Activated CD4-positive, CD25-positive, alpha-beta regulatory T cell (primary cell): ENCODE measurements at places on chromosomes 2 and 18.
A peak's percentile ranks its signal among the peaks of the same experiment; 100 is the strongest.

GRCh38 chr2:204449977-204450376 lies 95.3 kb upstream of the PARD3B start:
- no peak for DNase-seq

- no peak for DNase-seq
Observed at GRCh38 chr2:64456293-64456692, 2.3 kb downstream of the LGALSL start.

DNA sequence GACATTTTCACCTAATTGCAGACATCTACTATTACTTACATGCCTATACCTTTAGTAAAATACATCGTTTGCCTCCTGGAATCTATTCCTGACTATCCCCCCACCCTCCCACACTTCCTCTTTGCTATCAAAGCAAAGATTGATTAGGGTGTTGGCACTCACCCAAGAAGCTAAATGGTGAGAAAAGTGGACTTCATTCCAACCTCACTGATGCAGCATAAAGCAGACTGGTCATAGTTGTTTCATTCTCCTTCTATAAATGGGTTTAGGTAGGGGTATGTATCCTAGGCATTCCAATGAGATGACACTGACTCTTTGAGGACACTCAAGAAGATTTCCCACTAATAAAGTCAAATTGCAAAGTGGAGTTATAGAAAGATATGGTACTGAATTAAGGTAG lies 97.4 kb downstream of the LRP1B start:
- DNase-seq: no peak

DNA sequence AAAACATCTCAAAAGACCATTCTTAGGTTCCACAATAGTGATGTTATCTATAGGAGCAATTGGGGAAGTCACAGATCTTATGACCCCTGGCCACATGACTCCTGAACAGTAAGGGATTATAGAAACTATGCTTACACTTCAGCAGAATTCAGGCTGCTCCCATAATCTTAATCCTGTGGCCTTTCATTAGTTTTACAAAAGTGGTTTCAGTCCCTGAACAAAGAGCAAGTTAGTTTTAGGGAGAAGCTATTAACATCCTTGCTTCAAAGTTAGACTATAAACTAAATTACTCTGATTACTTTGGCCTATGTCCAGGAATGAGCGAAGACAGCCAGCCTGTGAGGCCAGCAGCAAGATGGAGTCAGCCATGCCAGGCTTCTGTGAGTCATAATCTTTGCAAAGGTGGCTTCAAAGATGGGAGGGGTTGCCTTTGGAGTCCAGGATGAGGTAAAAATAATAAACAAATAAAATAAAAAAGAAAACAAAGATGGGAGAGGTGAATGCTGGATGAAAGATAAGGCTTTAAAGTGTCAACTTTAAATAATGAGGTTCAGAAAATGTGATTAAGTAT lies 168.7 kb upstream of the NDUFV2 start:
- no peak for DNase-seq

GRCh38 chr2:191758518-191759507 lies 80.9 kb downstream of the NABP1 start:
- peak; percentile 8 for DNase-seq

- no peak for DNase-seq
Observed at GRCh38 chr2:113281910-113282746, 3.4 kb upstream of the PAX8 start.

DNA sequence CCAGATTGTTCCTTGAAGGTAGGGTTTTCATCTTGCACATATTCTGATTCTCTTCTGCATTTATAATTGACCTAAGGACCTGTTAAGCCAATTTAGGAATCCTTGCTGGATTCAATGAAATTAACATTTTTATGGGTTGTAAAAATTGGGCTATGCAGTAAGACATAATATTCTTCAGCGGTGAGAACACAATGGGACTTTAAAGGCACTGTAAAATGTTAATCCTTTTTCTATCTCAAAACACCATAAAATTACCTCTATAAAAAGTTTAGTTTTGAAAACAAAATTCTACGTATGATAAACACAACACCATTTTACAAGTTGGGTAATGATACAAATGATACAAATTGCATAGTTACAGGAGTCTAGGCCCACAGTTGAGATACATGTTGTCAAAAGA lies 169.2 kb upstream of the DTNA start:
- DNase-seq: no peak

GRCh38 chr2:137007938-137008337 lies 242.6 kb downstream of the THSD7B start:
- no peak for DNase-seq

DNA sequence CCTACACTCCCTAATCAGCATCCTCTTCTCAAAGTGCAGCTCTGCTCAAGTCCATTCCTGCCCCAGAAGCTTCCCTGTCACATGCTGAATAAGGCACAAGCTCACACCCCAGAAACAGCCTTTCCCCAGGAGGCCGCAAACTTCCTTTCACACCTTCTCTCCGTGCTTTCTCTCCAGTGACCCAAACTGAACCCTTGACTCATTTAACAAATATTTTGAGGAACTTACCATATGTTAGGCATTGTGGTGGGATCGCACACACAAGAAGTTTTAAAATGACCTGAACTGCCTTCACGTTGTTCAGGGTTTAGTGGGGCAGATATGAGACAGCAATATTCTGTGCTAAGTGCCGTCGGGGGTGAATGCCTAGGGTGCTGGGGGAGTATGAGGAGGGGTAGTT lies 161.3 kb downstream of the INSIG2 start:
- DNase-seq: no peak

- DNase-seq: no peak
Observed at GRCh38 chr2:129779783-129780182, 199.7 kb upstream of the RAB6C start.

GRCh38 chr2:138430181-138430580 lies 71.4 kb upstream of the SPOPL start:
- no peak for DNase-seq

DNA sequence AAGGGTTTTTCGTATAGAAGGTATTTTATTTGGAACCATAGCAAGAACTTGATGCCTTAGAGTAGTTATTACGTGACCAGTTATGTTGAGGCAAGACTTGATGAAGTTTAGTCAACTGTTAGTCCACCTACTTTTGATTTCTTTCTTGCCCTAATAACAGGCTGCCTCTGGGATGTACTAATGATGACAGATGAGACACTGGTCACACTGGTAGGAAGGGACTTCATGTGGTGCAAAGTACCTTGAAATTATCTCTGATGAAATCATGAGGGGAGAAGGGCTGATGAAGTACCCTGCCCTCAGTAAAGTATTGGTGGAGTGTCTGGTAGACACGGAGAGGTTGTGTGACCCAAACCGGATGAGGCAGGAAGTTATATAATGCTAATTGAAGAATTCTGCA lies 5.4 kb downstream of the DIS3L2 start:
- no peak for DNase-seq

DNA sequence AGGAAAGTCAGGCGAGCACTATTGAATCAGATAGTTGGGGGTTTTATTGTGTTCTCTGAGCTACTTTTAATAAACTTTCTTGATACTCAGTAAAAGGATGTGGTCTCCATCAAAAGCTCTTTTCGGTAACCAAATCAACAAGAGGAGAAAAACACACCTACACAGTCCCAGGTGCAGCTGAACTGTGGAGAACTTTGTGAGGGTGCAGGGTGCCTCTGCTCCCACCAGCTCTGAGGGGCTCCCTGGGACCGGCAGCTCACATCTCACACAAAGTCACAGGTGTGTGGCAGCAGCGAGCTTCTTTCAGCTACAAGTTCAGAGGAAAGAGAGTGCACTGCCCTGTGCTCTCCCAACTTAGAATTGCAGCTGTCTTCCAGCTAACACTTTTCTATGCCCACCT lies 650.4 kb downstream of the RNF144A start:
- DNase-seq: no peak

- no peak for DNase-seq
Observed at GRCh38 chr2:43458014-43458628, 137.7 kb downstream of the THADA start.

- DNase-seq: no peak
Observed at GRCh38 chr2:56508662-56509061, 324.9 kb downstream of the CCDC85A start.

DNA sequence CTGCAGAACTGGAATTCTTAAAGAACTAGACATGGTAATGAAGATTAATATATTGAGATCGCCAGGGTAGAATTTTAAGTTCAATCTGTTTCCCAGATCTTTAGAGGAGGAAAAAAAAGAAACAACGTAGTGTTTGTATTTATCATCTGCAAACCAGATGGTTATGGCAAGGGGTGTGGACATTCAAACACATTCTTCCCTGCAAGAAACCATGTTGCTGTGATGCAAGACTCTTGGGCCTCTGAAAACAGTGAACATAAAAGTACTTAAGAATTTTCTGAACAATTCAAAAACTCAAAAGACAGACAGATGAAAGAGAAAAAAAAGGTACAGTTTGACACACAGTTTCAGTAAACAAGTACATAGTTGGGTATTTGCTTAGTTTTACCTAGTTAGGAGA lies 35.6 kb downstream of the COL5A2 start:
- no peak for DNase-seq

GRCh38 chr2:114283774-114284173 lies 158.7 kb upstream of the DPP10 start:
- DNase-seq: no peak

GRCh38 chr2:197908156-197908555 lies 103.8 kb downstream of the PLCL1 start:
- DNase-seq: no peak

DNA sequence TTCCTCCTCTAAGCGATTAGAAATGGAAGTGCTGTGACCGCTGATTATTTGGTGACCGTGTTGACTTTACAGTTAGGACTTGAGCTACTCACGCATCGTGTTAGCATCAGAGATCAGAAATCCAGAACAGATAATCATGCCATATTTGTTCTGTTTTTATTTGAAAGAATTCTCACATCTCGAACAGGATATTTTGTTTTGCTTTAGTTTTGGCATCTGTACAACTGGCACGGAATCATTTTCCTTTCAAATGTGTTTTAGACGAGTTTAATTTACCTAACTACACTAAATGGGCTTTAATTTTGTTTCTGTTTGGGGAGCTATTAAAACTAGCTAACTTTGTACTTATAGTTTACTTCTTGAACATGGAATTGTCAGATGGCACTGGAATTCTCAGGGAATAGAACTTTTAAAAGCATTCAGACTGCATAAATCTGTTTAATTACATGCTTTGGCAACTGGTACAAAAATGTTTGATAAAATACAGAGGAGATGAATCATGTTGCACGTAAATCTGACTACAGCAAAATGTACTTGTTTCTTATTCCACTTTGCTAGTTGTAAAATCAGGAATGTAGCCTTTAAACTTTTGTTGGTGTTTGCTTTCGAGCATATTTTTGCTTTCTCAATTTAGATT lies 1.4 kb downstream of the ITPRID2 start:
- no peak for DNase-seq

DNA sequence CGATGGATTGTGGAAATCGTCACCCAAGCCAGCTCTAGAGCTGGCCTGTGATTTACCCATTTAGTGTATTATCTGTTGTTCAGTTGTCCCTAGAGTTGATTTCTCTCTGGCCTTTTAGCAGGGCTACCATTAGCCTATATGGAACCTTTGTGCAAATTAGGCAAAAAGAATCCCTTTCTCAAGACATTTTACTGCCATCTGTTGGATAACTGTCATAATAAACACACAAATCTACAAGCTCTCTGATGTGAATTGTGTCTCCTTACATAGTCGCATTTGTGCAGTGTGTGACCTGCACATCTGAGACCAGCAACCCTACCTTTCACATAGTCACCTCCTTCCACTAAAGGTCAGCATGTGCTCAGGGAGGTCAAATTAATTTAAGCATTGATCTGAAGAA lies 34.0 kb downstream of the LOXHD1 start:
- DNase-seq: no peak

DNA sequence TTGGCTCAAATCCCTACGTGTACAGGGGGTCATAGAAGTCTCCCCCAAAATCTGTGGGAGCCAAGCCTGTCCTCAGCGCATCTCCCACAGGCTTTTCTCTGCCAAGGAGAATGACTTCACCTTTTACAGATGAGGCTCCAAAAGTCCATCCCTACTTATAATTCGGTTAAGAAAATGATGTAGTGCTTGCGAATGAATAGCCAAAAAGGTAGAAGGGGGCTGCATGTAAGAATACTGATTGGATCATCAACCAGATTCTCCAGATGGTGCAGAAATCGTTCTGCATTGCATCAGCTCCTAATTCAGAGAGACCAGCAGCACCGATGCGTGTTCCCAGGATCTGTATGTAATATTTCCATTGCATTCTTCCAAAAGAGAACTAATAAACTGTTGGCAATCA lies 91.9 kb downstream of the EPHA4 start:
- DNase-seq: no peak

GRCh38 chr2:137333386-137334165 lies 568.2 kb downstream of the THSD7B start:
- no peak for DNase-seq

GRCh38 chr2:105455488-105456003 lies 56.7 kb upstream of the FHL2 start:
- DNase-seq: no peak

DNA sequence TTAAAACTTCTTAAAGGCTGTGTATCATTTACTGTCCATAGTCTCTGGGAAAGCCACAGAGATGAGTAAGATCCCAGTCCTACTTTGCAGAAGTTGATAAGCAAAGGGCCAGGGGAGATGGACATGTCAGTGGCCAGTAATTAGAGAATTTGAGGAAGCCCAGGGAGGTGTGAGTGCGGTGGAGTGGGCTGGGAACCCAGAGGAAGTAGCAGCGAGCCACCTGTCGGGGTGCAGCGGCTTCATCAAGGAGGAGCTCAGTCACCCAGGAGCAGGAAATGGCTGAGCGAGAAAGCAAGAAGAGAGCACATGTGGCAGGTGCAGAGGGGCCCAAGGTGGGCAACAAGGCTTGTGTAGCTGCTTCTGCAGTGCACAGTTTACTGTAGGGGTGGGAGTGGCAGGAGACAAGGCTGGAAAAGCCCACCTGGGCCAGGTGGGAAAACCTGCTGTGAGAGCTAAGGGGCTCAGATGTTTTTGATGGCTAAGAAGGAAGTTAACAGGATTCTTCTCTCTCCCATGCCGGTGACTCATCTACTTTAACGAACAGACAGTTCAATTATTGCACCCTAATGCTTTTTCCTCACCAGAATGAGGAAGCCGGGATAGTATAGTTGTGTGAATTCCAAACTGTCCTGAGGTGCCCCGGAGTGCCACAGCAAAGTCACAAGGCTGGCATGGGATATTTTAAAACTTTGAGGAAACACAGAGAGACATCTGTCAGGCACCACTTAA lies 34.8 kb upstream of the MGAT5 start:
- DNase-seq: no peak

GRCh38 chr2:60496475-60496874 lies 57.0 kb downstream of the BCL11A start:
- DNase-seq: no peak

DNA sequence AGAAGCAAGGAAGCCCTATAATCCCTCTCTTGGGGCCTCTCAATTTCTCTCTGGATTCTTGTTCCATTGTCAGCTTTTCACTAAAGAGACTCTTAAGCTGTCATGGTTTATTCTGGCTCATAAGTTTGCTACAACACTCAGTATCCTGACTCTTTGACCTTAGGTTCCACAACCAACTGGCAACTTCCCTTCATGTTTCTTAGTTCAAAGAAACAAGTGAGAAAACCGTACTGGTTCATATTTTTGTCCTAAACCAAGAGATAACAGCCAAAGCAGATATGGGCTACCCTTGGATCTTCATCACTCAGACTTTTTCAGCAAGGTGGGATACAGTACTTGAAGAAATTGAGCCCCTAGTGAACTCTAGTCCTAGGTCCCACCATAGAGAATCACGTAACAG lies 109.9 kb upstream of the CRIM1 start:
- DNase-seq: no peak

GRCh38 chr18:48027401-48027963 lies 97.0 kb upstream of the SMAD2 start:
- no peak for DNase-seq

GRCh38 chr2:7018767-7019166 lies 101.6 kb downstream of the RNF144A start:
- no peak for DNase-seq
